Hematopoietic multipotent progenitor cell treated with erythropoietin and hydrocortisone succinate and interleukin-3 and kit ligand, for 15 days (in vitro differentiated cells): ENCODE measurements at places on chromosomes 5 and 9.
A peak's percentile ranks its signal among the peaks of the same experiment; 100 is the strongest.

DNA sequence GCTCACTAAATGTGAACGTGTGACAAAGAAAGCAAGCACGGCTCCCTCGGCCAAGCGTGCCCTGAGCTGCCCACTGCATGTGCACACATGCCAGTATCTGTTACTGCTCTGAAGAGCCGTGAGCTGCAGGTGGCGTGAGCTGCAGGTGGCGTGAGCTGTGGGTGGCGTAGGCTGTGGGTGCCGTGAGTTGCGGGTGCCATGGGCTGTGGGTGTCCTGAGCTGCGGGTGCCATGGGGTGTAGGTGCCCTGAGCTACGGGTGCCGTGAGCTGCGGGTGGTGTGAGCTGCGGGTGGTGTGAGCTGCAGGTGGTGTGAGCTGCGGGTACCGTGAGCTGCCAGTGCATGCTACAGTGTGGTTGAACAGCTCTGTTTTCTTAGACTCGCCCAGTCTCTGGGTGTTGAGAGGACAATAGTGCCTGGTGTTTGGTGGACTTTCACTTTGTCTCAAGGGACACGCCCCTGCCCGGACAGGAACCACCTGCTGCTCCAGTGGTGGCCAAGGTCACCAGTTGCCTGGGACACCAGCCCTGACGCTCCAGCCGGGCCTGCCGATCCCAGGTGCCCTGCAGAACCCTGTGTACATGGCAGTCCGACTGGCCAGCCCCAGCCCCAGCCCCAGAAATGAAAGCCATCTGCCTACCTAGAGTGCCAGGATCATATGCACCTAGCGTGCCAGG is 6.7 kb downstream of the CCDC187 start:
- no peak for DNase-seq

GRCh38 chr5:67215519-67216471 is 19.2 kb upstream of the CD180 start:
- DNase-seq = no peak

GRCh38 chr5:125289606-125290005 is 543.2 kb upstream of the ZNF608 start:
- no peak for DNase-seq

DNA sequence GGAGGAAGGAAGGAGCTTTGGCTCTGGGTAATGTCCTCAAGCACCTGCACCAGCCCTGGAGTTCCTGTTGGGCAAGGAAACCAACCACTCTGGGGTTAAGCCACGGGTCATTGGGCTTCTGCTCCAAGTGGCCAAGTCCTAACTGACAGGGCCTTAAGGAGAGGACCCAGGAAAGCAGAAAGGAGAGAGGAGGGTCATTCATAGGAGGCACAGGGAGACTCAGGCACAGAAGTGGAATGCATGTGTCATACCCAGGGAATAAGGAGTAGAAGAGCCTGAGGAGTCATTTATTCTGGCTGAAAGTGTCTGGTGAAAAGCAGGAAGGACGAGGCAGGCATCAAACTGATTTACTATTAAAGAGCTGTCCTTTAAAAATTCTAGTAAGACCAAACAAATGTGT is 129.2 kb downstream of the DMRT2 start:
- DNase-seq = no peak

DNA sequence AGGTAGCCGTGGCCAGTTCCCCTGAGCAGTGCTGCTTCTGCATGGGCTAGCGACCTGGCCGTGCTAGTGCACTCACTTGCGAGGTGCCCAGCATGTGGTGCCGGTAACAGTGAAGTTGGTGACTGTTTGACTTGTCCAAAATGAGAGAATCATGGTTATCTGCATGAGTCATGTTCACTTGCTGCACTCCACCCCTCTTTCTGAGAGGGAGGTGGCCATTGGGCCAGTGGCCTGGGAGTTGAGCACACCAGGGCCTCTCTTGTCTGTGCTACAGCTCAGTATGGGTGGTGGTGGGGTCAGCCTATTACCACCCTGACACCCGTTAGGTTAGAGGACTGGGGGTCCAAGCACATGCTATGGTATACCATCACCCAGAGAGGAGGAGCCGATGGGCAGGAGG is 55.4 kb upstream of the GARNL3 start:
- DNase-seq = no peak

DNA sequence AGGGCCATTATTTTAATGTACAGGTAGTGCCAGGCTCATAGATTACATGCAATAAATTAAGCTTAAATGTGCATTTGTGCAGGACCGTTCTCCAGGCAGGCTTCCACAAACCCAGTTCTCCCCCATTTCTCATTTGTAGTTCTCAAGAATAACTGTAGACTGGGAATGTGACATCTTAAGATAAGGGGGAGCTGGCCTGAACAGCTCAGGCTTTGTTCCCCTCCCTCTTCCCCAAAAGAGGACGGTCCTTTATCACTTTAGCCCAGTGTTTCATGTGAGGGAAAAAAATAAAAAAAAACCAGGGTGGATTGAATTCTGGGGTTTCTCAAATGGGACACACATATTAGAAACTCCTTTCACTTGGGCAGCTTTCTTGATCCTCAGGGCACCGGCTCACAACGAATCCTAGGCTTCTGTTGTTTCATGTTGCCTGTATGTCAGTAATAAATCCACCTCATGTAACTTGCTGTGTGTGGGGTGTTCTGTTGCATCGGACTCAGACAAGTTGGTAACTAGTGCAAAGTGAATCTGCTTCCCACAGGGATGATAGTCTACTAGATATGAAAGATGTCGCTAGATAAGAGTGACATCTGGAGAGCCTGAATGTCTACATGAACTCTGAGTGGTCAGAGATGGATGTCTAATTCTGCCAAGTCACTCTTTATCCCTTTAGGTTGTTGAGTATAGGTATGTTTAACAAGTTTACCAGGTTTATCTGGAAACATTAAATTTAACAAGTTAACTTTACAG is 2030.6 kb upstream of the NUDT12 start:
- no peak for DNase-seq

DNA sequence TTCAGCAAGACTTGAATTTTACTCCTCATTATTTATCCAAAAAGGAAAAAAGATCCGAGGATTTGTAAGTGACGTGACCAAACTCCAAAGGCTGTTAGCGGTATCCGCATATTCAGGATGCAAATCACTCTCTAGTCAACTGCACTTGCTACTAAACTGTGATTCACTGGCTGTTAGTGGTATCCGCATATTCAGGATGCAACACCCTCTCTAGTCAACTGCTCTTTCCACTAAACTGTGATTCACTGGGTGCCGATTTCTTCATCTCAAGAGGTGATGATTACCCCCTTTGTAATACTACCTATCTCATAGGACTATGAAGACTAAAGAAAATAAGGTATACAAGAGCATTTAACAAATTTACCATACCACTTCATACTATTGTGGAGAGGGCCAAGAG is 5.7 kb downstream of the MAPKAP1 start:
- DNase-seq = no peak

GRCh38 chr5:36334315-36334714 is 32.6 kb upstream of the RANBP3L start:
- no peak for DNase-seq

DNA sequence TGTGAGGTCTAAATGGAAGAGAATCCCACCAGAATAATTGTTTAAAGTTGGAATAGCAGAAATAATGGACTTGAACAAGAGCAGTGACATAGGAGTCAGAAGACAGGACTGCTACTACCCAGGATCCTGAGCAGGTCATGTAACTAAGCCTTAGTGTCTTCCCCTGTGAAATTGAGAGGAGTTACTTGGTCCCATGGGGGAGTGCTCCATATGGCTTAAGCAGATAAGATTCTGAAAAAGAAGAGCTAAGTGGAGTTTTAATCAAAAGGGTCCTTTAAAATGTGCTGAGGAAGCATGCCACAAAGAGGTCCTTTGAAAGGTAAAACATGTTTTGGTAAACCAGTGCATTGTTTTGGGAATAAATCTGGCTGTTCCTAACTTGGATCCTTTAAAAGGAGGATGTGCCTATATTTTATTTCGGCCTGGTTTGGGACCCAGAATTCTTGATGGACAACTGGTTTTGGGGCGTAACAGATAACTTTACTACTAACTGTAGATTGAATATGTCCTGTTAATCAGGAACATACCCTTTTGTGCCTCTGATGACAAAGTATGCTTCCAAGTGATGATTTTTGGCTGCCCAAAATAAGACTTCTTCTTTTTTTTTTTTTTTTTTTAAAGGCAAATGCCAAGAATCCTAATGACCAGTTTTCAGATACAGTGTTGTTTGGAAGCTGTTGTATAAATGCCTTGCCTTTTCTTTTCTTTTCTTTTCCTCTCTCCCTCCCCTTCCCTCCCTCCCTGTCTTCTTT is 5.7 kb downstream of the RCL1 start:
- peak; percentile 92 for DNase-seq

GRCh38 chr5:135705941-135706466 is 127.2 kb upstream of the CXCL14 start:
- no peak for DNase-seq

- no peak for DNase-seq
These were observed 91.8 kb upstream of the MTAP start for GRCh38 chr9:21710548-21711191.

DNA sequence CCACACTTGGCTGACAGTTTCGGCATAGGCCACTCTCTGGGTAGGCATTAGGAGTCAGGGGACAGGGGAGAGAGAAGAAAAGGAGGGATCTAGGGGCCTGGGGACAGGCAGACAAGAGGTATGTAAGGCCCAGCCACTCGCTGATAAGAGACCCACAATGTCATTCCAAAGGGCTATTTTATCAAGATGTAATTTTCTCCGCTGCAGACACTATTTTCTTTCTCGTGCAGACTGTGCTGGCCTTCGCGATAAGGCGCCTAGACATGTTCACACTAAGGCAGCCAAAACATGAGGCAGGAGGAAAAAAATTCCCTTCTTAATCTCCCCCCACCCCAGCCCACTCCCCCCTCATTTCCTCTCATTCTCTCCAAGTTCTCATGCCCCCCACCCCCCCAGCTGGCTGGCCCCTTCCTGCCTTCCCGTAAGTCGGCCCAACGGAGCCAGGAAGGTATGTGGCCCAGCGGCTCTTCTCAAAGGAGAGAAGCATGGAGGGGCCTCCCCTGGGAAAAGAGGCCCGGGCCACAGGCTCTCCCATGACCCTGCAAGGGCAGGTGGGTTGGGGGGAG is 44.9 kb upstream of the SYNPO start:
- no peak for DNase-seq

GRCh38 chr5:180982008-180982741 is 6.5 kb upstream of the BTNL3 start:
- no peak for DNase-seq

GRCh38 chr5:170497311-170498038 is 6.3 kb upstream of the KCNIP1 start:
- DNase-seq = no peak

GRCh38 chr9:115400796-115401195 is 282.8 kb upstream of the TNC start:
- no peak for DNase-seq

- DNase-seq = no peak
These were observed 94.1 kb upstream of the CD180 start for GRCh38 chr5:67290655-67291054.

- DNase-seq = no peak
These were observed 145.7 kb upstream of the GNA14 start for GRCh38 chr9:77793849-77794248.

- no peak for DNase-seq
These were observed 52.7 kb downstream of the ALG2 start for GRCh38 chr9:99169086-99169485.

- no peak for DNase-seq
These were observed 251.5 kb upstream of the TNC start for GRCh38 chr9:115369322-115369957.

- no peak for DNase-seq
These were observed 1938.4 kb upstream of the C9orf72 start for GRCh38 chr9:29511680-29512079.

GRCh38 chr5:159601216-159601615 is 270.9 kb upstream of the IL12B start:
- peak; percentile 76 for DNase-seq

DNA sequence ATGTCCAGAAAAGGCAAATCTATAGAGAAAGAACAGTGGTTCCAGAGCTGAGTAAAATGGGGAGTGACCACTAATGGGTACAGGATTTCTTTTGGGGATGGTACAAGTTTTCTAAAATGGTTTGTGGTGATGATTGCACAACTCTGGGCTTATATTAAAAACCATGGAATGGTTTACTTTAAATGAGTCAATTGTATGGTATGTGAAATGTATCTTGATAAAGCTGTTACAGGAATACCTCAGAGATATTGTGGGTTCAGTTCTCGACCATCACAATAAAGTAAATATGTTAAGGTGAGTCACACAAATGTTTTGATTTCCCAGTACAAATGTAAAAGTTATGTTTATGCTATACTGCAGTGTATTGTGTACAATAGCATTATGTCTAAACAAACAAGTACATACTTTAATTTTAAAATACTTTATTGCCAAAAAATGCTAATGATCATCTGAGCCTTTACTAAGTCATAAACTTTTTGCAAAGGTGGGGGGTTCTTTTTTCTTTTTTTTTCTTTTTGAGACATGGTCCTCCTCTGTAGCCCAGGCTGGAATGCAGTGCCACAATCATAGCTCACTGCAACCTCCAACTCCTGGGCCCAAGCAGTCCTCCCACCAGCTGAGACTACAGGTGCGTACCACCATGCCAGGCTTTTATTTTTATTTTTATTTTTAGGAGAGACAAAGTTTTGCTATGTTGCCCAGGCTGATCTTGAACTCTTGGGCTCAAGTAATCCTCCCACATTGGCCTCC is 65.9 kb downstream of the SHOC1 start:
- no peak for DNase-seq

DNA sequence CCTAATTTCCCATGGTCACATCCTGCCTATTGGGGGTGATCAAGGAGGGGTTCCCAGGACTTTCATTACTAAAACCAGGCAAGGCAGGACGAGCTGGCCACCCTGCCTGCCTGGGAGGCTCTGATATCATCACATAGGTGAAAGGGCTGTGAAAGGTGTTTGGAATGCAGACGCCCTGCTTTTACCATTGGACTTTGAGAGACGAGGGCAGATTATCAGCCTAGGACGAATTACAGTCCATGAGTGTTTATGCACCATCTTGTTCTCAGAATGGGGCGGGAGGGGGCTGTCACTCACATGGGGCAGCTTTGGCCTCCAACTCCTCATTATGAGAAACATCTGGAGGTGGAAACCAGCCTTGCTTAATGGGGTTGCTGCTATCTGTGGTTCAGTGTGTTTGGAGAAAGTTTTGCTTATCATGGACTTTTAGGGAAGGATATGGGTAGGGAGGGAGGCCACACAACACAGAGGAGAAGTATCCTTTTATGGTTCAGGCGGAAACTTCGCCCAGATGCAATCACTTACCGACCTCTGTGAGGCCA is 69.8 kb upstream of the UBTD2 start:
- DNase-seq = no peak

- DNase-seq = no peak
These were observed 105.5 kb downstream of the PDE6A start for GRCh38 chr5:149838881-149839739.

GRCh38 chr5:99104538-99105132 is 175.8 kb upstream of the CHD1 start:
- peak; percentile 36 for DNase-seq

GRCh38 chr5:123134653-123135181 is 45.7 kb downstream of the PRDM6 start:
- DNase-seq = no peak

DNA sequence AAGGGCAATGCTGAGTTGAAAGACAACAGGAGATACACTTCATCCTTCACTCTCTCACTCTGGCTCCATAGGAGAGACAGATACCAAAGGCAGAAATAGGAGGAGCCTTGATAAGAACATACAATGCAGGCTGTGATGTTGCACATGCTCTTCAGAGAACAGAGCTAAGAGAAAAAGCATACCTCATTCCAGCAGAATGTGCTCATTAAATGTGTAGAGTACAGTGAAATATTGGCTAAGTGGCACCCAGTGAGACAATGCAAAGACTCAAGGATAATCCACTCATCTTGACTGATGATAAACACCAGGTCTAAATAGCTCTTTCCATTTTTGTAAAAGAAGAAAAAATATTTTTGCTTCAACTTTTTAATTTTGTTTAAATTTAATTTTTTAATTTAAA is 139.7 kb downstream of the OR2K2 start:
- DNase-seq = no peak
